ENCODE measurements at places on chromosomes 7 and 10.

DNA sequence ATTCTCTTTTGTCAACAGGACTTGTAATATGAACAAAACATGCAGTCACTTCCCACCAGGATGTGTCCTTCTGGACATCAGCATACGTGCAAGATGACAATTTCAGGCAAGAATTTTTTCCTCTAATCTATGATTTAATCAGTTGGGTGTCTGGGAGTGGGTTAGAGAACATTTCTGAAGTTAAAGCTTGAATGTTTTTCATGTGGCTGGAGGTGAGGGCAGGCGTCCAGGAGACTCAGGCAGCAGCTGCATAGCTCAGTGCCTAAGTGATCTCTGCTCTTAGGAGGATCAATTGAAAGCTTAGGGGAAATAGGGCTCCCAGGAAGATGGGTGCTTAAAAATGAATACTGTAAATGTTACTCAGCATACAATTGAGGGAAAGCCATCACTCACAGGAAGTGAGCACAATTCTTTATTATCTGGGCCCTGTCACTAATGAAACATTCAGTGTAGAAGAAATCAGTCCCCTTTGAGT, 457.6 kb upstream of the KLF6 start:
- DNase-seq: no peak

GRCh38 chr10:62244088-62244487, 24.6 kb downstream of the RTKN2 start:
- DNase-seq: no peak

DNA sequence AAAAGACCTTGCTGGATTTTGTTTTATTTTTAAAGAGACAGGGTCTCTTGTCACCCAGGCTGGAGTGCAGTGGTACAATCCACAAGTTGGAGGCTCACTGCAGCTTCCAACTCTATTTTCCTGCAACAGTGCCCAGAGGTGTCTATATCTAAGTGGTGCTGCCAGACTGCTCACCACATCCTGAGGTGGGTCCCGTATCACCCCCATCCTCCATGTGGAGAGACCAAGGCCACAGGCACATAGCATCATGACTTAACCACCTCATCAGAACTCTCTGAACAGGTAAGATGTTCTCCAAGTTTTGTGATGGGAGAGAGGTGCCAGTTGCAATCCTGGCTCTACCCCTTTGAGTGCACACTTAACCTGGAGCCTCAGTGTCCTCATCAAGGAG, 98.2 kb downstream of the RNF216 start:
- DNase-seq: no peak

DNA sequence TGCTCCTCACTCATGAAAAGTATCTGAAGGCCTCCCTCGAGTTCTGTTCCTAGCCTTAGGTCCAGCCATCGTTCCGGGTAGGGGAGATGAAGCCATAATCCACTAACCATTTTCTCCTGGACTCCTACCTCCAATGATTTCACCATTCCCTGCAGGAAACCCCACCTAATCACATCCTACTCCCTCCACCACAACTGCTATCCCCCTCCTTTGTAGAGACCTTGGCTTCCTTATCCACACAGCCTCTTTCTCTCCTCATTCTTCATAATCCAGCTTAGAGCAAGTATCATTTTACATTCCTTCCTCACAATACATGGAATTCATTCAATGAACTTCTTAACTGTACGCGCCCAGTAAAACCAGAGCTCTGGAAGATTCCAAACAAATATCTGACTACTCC, 18.7 kb downstream of the HNRNPF start:
- no peak for DNase-seq

- DNase-seq: no peak
Measured at GRCh38 chr7:27151931-27152815, at the start of gene HOXA3. HOXA3 (minus strand) TSS chr7:27152583; CDS start chr7:27110640, 41,943 bp downstream.

DNA sequence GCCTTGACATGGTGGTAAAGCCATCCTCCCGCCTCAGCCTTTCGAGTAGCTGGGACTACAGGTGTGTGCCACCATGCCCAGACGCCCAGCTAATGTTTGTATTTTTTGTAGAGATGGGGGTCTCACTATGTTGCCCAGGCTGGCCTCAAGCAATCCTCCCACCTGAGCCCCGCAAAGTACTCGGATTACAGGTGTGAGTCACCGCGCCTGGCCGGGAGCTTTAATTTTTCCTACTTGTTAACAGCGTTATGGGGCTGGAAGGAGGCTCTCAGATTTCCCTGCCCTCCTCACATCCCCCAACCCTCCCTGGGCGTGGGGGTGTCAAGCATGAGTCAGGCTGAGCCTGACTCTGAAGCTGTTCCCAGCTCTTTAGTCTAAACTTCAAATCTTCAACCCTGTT, 8.3 kb downstream of the ALKBH4 start:
- no peak for DNase-seq

DNA sequence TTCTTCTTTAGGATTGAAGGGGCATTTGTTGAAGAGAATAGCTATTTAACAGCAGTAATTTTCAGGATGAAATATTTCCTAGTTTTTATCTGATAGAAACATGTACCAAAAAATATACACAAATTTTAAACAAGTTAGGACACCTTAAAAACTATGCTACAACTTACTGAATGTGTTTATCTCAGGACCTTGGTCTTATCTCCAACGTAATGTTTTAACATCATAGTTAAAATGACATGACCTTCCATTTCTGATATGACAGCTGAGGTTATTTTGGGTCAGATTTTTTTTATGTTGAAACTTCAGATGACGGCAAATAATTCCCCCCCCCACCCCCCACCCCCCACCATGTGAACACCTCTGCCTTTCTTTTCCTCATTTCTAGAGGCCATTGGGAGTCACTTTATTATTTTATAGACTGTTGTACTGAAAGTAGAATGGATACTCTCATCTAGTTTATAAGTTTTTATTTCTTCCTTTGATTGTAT, 8.0 kb downstream of the MRLN start:
- no peak for DNase-seq

GRCh38 chr10:18719811-18720210, 60.6 kb downstream of the ARL5B start:
- no peak for DNase-seq

All from activated T-cell treated with anti-CD3 and anti-CD28 coated beads for 24 hours (primary cell).